GM23248 (cell line): ENCODE measurements at places on chromosomes 13 and 19.
A peak's percentile ranks its signal among the peaks of the same experiment; 100 is the strongest.

DNA sequence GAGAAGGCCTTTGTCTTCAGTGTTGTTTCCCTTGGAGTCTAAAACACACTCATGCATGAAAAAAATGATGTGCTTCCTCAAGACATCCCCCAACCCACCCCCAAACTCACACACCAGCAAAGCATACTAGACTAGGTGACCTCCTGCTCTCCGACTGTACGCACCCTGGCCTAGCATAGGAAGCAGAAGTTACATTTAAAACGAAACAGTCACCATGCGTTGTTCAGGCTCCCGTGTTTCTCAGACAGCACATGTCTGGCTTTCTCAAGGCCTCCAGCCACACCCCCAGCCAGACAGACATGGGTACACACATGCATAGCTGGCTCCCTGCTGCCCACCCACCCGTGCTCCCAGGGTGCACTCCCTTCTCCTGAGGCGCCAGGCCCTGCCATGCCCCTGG is 28.7 kb upstream of the C1QTNF9 start:
- H3K4me3 ChIP-seq = no peak overlapping the region
- no peak overlapping the region for H3K27ac ChIP-seq
- no peaks in the 10 kb centered on the region for H3K4me1 ChIP-seq
- H3K27me3 ChIP-seq = no peaks in the 10 kb centered on the region

GRCh38 chr13:28792992-28793391 is 27.1 kb upstream of the MTUS2 start:
- H3K4me1 ChIP-seq = peaks cover 8% of the 10 kb centered on the region
- no peak overlapping the region for H3K27ac ChIP-seq
- DNase-seq = peak; percentile 94
- H3K27me3 ChIP-seq = peaks cover 14% of the 10 kb centered on the region
- H3K4me3 ChIP-seq = no peak overlapping the region

DNA sequence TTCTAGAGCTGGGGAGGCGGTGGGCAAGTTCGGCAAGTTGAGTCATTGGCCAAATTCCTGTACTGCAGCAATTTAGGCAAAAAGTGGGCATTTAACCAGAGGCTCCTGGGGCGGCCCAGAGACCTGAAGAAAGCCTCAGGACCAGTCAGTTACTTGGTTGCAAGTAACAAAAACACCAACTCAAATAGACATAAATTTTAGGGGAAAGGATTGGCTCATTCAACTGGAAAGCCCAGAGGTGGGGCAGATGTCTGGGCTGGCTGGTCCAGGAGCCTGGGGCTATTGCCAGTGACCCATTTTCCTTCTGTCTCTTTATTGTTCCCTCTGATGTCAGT is 97.1 kb downstream of the SIPA1L3 start:
- H3K4me3 ChIP-seq = peak overlapping the region; percentile 60
- peak; percentile 74 for DNase-seq
- no peaks in the 10 kb centered on the region for H3K27me3 ChIP-seq
- peaks cover 40% of the 10 kb centered on the region for H3K4me1 ChIP-seq

DNA sequence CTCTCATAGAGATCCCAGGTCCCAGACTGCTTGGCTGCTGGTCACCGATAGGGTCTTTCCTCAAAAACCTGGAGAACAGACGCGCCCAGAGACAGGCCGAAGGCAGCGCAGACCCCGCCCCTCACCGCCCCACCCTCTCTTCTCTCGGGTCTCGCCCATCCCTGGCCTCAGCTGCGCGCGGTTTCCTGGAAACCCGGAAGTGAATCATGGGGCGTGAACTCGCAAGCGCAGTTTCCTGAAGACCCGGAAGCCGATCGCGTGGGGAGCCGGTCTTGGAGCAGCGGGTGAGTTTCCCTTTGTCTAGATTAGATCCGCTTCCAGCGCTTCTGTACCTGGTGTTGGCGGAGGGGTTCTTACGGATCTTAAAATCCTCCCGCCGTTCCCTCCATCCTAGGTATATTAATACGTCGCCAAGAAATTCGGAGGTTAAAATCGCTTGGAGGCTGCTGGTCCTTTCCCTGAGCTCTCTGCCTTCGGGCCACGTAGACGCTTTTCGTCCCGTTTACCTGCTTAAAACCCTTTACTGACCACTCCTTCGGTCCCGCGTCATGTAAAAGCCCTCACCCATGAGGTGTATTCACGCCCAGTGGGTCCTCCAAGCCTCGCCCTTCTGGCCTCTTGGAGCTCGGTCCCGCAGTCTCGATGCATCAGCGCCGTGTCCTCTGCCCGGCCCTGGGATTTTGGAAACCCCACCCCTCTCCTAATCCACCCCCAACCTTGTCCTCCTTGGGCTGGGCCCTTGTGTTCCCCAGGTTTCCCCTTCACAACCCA is at the start of gene ZNF578:
TSS of gene ZNF578 (plus strand) at position 230 of the 771 bp plus-strand sequence. CDS start 48,293 bp downstream, outside the sequence.
- peak within 1 kb of the TSS; percentile 42 for H3K27ac ChIP-seq
- peak; percentile 89 for DNase-seq
- H3K27me3 ChIP-seq = no peaks in the 10 kb centered on the region

DNA sequence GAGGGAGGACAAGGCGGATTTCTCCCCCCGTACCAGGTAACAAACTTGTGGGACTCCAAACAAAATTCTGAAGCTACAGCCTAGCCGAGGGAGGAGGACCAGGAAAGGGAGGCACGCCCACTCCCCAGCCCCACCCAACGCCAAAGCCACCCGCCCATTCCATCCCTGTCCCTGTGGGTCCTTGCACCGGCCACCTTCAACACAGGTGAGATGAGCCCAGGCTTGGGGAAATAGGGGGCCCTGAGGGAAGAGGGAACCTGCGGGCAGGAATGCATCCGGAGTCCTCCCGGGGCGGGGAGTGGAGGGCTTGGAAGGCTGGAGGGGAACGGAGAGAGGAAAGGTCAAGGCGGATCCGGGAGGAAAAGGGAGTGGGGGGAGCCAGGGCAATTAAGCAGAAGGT is at the start of gene BEST2:
TSS of gene BEST2 (plus strand) at position 157 of the 400 bp plus-strand sequence. CDS start 802 bp downstream, outside the sequence.
- no peak for DNase-seq
- H3K4me1 ChIP-seq = 0 out of 2 replicates have a peak, but pooled peaks cover 4% of the 10 kb centered on the region
- H3K27me3 ChIP-seq = 0 out of 2 replicates have a peak, but pooled peaks cover 5% of the 10 kb centered on the region
- H3K4me3 ChIP-seq = no peak within 1 kb of the TSS
- no peak within 1 kb of the TSS for H3K27ac ChIP-seq

- H3K4me3 ChIP-seq = peak overlapping the region; percentile 91
- peaks cover 11% of the 10 kb centered on the region for H3K4me1 ChIP-seq
- no peaks in the 10 kb centered on the region for H3K36me3 ChIP-seq
These were observed 958 bp upstream of the OBI1 start for GRCh38 chr13:78659732-78660494.

GRCh38 chr19:49120325-49120683 is 960 bp downstream of the PPFIA3 start:
- no peak for DNase-seq
- H3K4me3 ChIP-seq = no peak overlapping the region
- H3K27me3 ChIP-seq = no peaks in the 10 kb centered on the region
- no peaks in the 10 kb centered on the region for H3K36me3 ChIP-seq

- peak overlapping the region; percentile 91 for H3K4me3 ChIP-seq
- no peaks in the 10 kb centered on the region for H3K27me3 ChIP-seq
- H3K4me1 ChIP-seq = peaks cover 30% of the 10 kb centered on the region
- H3K27ac ChIP-seq = no peak overlapping the region
- DNase-seq = no peak
These were observed 1.7 kb downstream of the RBM26 start for GRCh38 chr13:79404361-79404760.

GRCh38 chr13:24741791-24742190 is 22.2 kb upstream of the RNF17 start:
- no peak overlapping the region for H3K4me3 ChIP-seq
- H3K36me3 ChIP-seq = no peaks in the 10 kb centered on the region
- H3K27ac ChIP-seq = no peak overlapping the region
- peaks cover 24% of the 10 kb centered on the region for H3K27me3 ChIP-seq
- no peaks in the 10 kb centered on the region for H3K4me1 ChIP-seq

GRCh38 chr13:46345398-46345797 is 41.7 kb downstream of the RUBCNL start:
- H3K4me1 ChIP-seq = peaks cover 16% of the 10 kb centered on the region
- no peak for DNase-seq
- no peak overlapping the region for H3K27ac ChIP-seq
- H3K27me3 ChIP-seq = no peaks in the 10 kb centered on the region
- no peaks in the 10 kb centered on the region for H3K36me3 ChIP-seq

GRCh38 chr13:93180356-93180969 is 46.1 kb upstream of the GPC6 start:
- DNase-seq = peak; percentile 28
- no peaks in the 10 kb centered on the region for H3K27me3 ChIP-seq
- 0 out of 2 replicates have a peak overlapping the region, but pooled peaks have one; percentile 5 for H3K27ac ChIP-seq
- H3K4me3 ChIP-seq = no peak overlapping the region
- H3K4me1 ChIP-seq = peaks cover 11% of the 10 kb centered on the region; the same call in 1 of the 2 replicates

GRCh38 chr19:34490141-34490766 is 8.7 kb downstream of the WTIP start:
- H3K27me3 ChIP-seq = no peaks in the 10 kb centered on the region
- no peak overlapping the region for H3K4me3 ChIP-seq
- H3K4me1 ChIP-seq = peaks cover 7% of the 10 kb centered on the region; the same call in 1 of the 2 replicates
- peaks cover 8% of the 10 kb centered on the region; the same call in 1 of the 2 replicates for H3K36me3 ChIP-seq
- no peak for DNase-seq
- no peak overlapping the region for H3K27ac ChIP-seq

- H3K4me1 ChIP-seq = no peaks in the 10 kb centered on the region
- H3K4me3 ChIP-seq = no peak overlapping the region
- DNase-seq = peak; percentile 72
- no peaks in the 10 kb centered on the region for H3K36me3 ChIP-seq
These were observed 9.3 kb downstream of the MPND start for GRCh38 chr19:4352701-4353121.

DNA sequence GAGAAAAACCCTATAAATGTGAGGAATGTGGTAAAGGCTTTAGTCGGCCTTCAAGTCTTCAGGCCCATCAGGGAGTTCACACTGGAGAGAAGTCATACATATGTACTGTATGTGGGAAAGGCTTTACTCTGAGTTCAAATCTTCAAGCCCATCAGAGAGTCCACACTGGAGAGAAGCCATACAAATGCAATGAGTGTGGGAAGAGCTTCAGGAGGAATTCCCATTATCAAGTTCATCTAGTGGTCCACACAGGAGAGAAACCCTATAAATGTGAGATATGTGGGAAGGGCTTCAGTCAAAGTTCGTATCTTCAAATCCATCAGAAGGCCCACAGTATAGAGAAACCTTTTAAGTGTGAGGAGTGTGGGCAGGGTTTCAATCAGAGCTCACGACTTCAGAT is 11.7 kb downstream of the ZNF226 start:
- no peaks in the 10 kb centered on the region for H3K4me1 ChIP-seq
- no peak overlapping the region for H3K27ac ChIP-seq
- H3K27me3 ChIP-seq = no peaks in the 10 kb centered on the region
- DNase-seq = no peak
- H3K36me3 ChIP-seq = peaks cover 60% of the 10 kb centered on the region

GRCh38 chr19:42268142-42268703 is 829 bp upstream of the CIC start:
- peak; percentile 100 for DNase-seq
- H3K27ac ChIP-seq = peak overlapping the region; percentile 95
- H3K4me3 ChIP-seq = peak overlapping the region; percentile 90
- no peaks in the 10 kb centered on the region for H3K36me3 ChIP-seq
- peaks cover 6% of the 10 kb centered on the region for H3K4me1 ChIP-seq

- no peaks in the 10 kb centered on the region for H3K27me3 ChIP-seq
- DNase-seq = no peak
- H3K4me3 ChIP-seq = no peak overlapping the region
- H3K27ac ChIP-seq = no peak overlapping the region
- no peaks in the 10 kb centered on the region for H3K36me3 ChIP-seq
- H3K4me1 ChIP-seq = no peaks in the 10 kb centered on the region
These were observed 369.2 kb downstream of the GPC5 start for GRCh38 chr13:91767651-91768050.

- no peaks in the 10 kb centered on the region for H3K36me3 ChIP-seq
- peak; percentile 94 for DNase-seq
- peaks cover 63% of the 10 kb centered on the region for H3K4me1 ChIP-seq
- peak overlapping the region; percentile 64 for H3K4me3 ChIP-seq
- H3K27ac ChIP-seq = peak overlapping the region; percentile 99
These were observed 59.6 kb downstream of the WDFY2 start for GRCh38 chr13:51643882-51644281.

GRCh38 chr19:17579661-17580244 is 24.3 kb downstream of the COLGALT1 start:
- no peaks in the 10 kb centered on the region for H3K27me3 ChIP-seq
- H3K27ac ChIP-seq = no peak overlapping the region
- no peak overlapping the region for H3K4me3 ChIP-seq
- H3K36me3 ChIP-seq = peaks cover 16% of the 10 kb centered on the region; the same call in 1 of the 2 replicates
- DNase-seq = peak; percentile 75
- H3K4me1 ChIP-seq = no peaks in the 10 kb centered on the region

- no peaks in the 10 kb centered on the region for H3K36me3 ChIP-seq
- H3K4me1 ChIP-seq = peaks cover 36% of the 10 kb centered on the region
- H3K27me3 ChIP-seq = no peaks in the 10 kb centered on the region
- DNase-seq = no peak
These were observed 243.8 kb upstream of the MAB21L1 start for GRCh38 chr13:35720290-35720689.

- no peaks in the 10 kb centered on the region for H3K27me3 ChIP-seq
- DNase-seq = peak; percentile 24
- no peak overlapping the region for H3K27ac ChIP-seq
These were observed 6.8 kb upstream of the ZNF765 start for GRCh38 chr19:53388168-53388567.

DNA sequence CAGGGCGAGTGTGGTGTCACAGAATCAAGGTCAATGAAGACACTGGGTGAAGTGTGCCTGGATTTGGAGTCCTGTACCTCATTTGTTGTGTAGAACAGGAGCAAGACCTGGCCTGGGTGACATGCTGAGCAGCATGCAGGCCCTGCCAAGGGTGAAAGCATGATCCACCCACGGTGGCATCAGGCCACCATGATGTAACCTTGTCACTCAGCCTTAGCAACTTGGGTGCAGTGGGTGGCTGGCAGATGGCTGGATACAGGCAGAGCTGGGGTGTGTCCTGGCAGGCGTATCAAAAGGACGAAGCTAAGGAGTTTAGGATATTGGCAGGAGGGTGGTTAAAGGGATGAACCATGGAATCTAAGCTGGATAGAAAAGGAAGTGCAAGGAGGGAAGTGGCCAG is 10.3 kb downstream of the THSD1 start:
- DNase-seq = no peak
- H3K27ac ChIP-seq = no peak overlapping the region
- H3K36me3 ChIP-seq = no peaks in the 10 kb centered on the region; the same call in 1 of the 2 replicates
- H3K27me3 ChIP-seq = no peaks in the 10 kb centered on the region
- no peak overlapping the region for H3K4me3 ChIP-seq

- DNase-seq = no peak
- peaks cover 44% of the 10 kb centered on the region for H3K36me3 ChIP-seq
- H3K27ac ChIP-seq = peak overlapping the region; percentile 86
- H3K4me3 ChIP-seq = peak overlapping the region; percentile 92
- H3K27me3 ChIP-seq = no peaks in the 10 kb centered on the region
These were observed 3.0 kb downstream of the RPL13A start for GRCh38 chr19:49490287-49491029.

GRCh38 chr13:47858042-47859025 is 142.7 kb downstream of the SUCLA2 start:
- no peaks in the 10 kb centered on the region for H3K36me3 ChIP-seq
- peak overlapping the region; percentile 41 for H3K4me3 ChIP-seq
- peaks cover 22% of the 10 kb centered on the region for H3K4me1 ChIP-seq

GRCh38 chr13:99911069-99911964 is 60.2 kb downstream of the ZIC5 start:
- H3K36me3 ChIP-seq = no peaks in the 10 kb centered on the region
- DNase-seq = no peak
- no peaks in the 10 kb centered on the region for H3K4me1 ChIP-seq
- H3K4me3 ChIP-seq = no peak overlapping the region
